ENCODE measurements at places on chromosomes 6 and 20.

- no peak for DNase-seq
Observed at GRCh38 chr20:48242623-48243022, 457.3 kb upstream of the SULF2 start.

- no peak for DNase-seq
Observed at GRCh38 chr20:33418033-33418432, 16.7 kb upstream of the CDK5RAP1 start.

DNA sequence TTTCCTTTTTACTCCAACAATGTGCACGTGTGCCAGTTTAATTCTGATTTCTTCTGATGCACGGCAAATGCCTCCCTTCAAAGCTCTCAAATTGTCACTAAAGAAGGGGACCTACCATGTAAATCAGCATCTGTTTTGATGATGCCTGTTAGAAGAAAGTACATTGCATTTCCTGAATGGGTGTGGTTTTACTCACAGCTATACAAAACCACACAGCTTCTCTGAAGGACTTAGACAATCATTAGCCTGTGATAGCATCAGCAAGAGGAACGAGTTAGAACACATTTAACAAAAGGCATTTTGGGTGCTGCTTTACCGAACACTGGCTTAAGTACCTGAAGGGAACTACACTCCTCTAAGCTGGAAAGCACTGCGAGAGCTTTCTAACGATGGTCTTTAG lies 109.4 kb downstream of the ATXN1 start:
- DNase-seq = no peak

DNA sequence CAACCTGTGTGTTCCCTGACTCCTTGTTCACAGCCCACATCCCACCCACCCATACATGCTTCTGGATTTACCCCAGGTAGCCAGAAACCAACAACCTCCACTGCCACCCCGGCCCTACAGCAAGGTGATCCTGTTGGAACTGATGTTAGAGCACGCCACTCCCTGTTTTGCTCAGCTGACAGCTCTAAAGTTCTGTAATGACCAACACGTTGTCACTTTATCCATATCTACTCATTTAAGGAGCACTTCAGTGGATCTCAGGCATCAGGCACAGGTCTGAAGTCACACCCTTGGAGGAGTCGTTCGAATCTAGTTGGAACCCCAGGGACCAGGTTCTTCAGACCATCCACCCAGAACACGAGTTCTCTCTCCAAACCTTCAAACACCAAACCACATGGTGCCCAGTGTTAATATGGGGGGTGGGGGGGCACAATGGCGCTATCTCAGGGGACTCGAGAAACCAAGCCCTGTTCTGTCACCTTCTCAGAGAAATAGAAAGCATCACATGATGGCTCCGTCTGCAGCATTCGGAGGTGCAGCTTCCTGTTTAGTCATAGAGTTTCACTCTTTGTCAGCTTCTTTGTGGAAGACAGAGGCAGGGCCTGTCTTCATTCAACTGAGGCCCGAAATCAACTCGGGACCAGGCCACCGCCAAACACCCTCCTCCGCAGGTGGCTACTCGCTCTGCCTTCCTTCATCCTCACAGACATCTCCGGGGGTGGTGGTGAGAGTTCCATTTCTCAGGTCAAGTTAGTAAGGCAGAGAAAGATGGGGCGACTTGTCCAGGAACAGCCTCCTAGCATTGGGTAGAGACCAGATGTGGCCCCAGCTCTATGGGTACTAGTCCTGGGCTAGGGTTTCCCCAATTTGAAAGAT lies 142.2 kb downstream of the NFATC2 start:
- DNase-seq = peak; percentile 67

GRCh38 chr6:44407951-44408670 lies 20.6 kb downstream of the CDC5L start:
- DNase-seq = no peak

DNA sequence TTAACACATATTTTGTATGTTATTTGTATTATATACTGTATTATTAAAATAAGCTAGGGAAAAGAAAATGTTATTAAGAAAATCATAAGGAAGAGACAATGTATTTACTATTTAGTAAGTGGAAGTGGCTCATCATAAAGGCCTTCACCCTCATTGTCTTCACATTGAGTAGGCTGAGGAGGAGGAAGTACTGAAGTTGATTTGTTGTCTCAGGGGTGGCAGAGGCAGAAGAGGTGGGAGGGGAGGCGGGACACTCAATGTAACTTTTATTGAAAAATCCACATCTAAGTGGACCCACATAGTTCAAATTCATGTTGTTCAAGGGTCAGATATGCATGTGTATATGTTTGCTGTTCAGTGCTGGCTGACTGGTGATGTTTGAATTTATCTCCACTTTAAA lies 210.2 kb upstream of the CITED2 start:
- DNase-seq = no peak

DNA sequence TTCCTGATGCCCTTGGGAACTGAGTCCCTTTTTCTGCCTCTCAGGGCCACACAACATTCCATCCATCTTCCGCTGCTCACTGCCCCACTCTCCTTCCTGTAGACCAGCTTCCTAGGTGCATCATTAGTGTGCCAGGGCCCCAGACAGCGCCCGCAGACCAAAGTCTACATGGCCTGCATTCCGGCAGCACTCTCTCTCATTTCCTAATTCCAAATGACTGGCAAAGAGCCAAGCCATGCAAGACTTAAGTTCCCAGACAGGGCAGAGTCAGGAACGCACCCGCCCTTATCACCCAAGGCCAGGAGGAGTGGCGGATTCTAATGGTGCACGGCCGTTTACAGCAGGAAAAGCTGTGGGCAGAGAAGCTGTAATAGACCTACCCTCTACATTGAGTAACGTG lies 159.8 kb upstream of the ARID1B start:
- no peak for DNase-seq

- no peak for DNase-seq
Observed at GRCh38 chr20:53639647-53640440, 46.2 kb upstream of the ZNF217 start.

DNA sequence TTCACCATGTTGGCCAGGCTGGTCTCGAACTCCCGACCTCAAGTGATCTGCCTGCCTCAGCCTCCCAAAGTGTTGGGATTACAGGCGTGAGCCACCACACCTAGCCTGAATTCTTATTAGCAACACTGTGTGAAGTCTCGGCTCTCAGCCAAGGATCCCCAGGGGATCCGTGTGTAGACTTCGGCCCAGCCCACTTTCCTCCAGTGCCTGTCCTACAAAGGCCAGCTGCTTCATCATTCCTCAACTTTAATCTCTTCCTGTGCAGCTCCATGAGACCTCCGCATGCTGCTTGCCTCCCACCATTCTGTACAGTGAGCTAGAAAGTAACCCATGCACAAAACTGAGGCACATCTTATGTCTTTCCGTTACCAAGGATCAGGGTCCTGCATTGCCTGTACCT lies 71.8 kb downstream of the SAMD3 start:
- DNase-seq = no peak

- no peak for DNase-seq
Observed at GRCh38 chr20:12414446-12415274, 497.0 kb downstream of the BTBD3 start.

Data from COLO829 (cell line).